ENCODE measurements at places on chromosomes 11 and 22.

DNA sequence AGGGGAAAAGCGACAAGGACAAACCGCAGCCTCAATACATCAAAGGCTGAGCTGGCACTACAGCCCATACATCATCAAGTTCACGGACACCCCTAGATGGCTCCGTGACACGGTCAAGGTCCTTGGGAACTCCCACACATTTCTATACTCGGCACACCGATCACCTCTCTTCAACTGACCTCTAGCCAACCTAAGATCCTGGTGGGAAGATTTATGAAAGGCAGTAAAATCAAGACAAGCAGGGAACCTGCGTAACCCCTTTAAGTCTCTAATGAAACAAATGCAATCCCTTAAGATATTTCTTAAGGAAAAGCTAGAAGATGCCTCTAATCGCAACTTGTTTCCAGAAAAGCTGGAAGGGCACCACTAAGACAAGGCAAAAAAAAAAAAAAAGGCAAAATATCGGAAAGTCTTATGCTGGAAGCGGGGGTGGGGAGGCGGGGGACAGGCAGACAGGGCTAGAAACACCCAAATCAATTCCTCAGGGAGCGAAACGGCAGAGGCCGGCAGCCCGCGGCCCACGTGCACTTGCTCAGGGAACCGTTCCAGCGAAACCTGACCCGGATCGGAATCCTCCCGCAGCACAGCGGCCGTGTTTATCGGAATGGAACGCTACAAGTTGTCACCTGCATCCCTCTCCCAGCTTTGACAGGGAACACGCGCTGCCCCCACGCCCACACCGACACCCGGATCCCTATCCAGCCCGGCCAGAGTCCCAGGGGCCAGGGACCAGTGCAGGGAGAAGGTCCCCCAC is 1.4 kb downstream of the ARHGAP20 start:
- no peak for DNase-seq

DNA sequence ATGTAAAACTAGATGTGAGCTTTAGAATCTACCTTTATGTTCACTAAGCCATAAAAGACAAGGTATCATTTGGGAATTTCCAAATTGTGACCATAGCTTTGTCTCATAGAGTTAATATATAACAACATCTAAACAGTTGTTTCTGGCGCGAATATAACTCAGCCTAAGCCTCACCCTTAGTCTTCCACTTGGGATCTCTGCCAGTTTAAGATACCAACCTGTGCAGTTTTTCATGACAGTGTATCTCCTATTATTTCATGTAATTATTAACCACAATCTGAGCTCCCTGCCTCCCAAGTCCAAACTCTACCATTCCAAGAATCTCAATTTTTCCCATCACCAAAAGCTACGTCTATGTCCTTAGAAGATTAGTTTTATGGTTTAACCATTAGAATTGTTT is 572.5 kb upstream of the ISX start:
- DNase-seq = no peak

DNA sequence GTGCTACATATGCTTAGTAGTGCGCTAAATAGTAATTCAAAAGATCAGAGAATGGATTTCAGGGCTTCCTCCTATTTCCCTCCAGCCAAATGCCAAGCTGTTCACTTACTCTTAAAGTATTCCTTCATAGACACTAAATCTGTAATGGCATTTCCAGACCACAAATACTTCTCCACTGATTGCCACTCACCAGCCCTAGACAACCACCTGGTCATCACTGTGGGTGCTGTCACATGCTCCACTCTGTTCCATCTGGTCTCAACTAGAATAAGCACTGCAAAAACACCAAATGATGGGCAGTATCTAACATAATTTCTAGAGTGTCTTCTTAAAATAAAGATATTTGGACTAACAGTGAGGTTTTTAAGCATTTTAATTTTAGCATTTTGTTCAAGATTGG is 341.3 kb downstream of the AASDHPPT start:
- DNase-seq = no peak

DNA sequence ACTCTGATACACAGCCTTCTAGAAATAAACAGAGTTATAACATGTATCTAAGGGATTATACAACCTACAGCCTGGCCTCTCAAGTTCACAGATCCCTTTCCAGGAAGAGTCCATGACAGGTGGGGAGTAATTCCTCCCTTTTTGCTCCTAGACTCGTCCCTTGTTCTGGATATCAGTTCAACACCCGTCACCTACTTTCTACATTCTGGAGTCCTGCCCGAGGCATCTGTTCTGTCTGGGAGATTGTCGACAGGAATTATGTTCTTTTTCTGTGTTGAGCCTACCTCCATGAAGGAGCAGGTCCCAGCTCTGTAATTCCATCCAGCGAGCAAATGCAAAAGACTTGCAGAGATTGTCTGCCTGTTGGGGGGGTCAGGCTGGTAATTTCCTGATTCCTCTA is 224.6 kb upstream of the NTM start:
- DNase-seq = no peak

DNA sequence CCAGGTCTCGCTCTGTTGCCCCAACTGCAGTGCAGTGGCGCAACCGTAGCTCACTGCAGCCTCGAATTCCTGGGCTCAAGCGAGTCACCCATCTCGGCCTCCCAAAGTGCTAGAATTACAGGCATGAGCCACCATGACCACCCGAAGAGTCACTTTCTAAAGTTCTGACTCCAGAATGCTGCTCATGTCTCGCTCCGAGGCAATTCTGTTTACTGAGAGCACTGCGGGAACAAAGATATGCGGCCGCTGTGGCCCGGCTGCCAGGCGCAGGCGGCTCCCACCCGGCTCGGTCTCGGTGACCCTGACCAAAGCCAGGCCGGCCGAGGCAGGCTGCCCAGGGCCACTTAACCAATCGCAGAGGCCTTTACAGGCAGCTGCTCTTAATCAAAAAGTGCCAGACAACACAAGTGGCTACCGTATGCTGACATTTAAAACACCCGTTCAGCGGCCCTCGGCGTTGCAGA is 78.7 kb downstream of the PHF21B start:
- no peak for DNase-seq

- DNase-seq = no peak
These were observed 12.6 kb downstream of the LMO1 start for GRCh38 chr11:8250981-8251615.

GRCh38 chr11:131418189-131418588 is 47.8 kb downstream of the NTM start:
- DNase-seq = no peak

GRCh38 chr22:45001653-45002052 is 8.2 kb downstream of the PHF21B start:
- no peak for DNase-seq

- no peak for DNase-seq
These were observed 50.8 kb downstream of the BUD13 start for GRCh38 chr11:116721988-116722387.

DNA sequence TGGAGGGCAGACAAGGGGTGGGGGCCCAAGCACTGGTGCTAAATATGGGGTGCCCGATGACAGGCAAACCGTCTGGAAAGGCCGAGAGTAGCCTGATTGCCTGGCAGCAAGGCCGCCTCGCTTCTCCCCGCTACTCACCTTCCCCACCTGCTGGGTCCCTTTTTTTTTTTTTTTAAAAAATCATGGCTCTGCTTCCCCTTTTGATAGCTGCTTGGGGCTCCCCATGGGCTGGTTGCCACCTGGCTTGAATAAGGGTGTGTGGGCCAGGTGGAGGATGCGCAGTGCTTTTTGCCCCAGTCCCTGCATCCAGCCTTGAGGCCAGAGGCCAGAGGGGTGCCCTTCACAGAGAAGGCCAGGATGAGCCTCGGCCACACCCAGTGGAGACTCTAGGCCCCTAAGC is 112.0 kb downstream of the ST3GAL4 start:
- DNase-seq = no peak

DNA sequence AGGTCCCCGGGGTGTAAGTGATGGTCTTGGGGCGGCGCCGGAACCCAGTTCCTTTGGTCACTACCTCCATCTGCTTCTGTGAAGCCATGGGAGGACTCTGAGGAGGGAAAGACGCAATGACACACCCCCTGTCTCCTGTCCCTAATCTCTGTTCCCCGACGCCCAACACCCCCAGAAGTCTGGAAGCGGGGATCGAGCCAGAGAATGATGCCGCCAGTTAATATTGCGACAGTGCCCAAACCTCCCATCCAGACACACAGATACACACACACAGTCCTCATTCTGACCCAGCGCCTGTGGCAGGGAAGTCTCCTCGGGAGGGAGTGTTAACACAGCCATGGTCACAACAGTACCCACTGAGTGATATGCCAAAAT is 352 bp downstream of the C22orf23 start:
- no peak for DNase-seq

DNA sequence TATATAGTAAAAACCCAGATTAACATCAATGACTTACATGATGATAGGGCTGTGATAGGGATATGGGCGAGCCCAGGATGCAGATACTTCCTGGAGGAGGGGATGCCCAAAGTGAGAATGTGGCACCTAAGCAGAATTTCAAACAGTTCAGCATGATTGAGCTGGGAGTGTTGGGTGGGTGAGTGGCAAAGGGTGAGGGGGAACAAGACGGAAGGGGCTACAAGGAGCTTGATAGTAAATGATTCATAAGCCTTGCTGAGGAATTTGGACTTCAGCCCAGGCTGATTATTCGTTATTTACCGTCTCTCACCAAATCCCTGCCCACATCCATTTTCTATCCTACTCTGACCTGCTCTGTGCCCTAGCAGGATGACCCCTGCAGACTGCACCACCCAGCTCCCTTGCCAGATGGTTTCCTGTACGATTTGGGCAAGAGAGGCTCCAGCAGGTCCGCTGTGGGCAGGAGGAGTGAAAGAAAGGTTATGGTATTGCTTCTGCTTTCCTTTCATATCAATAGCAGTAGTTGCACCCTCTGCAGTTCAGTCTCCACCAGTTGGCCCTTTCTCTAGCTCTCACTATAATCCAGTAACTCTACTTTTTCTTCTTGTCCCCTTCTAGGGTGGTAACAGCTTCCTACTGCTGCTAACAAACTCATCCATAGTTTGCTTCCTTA is 30.3 kb upstream of the SIK2 start:
- DNase-seq = peak; percentile 48

DNA sequence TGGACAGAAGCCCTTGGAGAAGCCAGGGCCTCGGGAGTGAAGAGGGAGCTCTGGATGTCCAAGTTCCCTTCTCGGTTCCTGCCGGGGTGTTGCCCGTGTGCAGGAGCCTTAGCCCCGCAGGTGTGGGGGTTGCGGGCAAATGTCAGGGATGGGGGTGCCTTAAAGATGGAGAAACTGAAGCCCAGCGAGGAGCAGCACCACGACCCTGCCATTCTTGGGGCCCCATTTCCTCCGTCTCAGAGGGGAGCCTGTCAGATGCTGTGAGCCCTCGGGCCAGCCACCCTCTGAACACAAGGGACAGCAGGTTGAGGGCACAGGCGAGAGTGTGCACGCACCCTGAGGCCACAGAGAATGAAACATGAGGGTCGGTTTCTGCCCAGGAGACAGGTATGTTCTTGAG is 6.3 kb downstream of the OSBPL5 start:
- no peak for DNase-seq

GRCh38 chr22:45934659-45935341 is 42.2 kb downstream of the WNT7B start:
- DNase-seq = no peak

DNA sequence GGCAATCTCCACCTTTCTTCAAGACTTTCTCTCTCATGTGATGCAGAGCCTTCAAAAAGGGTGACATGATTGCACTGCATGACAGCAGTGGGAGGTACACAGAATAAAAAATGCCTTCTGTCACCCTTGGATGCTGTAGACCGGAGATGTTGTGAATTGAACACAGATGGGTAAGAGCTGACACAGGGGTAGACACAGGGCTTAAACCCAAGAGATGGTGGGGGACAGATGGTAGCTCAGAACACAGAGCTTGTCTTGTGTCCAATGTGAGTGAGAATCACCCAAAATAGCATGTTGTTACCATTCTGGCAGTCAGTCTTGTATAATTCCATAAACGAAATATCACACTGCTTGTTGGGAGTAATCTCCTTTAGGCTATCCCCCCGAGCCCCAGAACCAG is 69.9 kb downstream of the JRKL start:
- no peak for DNase-seq

DNA sequence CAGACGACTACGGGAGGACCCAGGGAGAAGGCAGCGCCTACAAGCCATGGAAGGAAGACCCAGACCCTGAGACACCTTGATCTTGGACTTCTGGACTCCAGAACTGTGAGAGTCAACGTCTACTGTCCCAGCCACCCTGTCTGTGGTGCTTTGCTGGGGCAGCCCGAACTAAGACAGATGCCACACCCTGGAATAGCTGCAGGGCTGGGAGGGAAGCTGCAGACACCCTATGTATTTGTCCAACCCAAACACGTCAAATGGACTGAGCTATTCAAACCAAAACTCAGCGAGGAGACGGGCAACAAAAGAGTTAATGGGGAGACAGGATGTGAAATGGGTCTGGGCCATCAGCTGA is 169.3 kb downstream of the CTTN start:
- DNase-seq = no peak

DNA sequence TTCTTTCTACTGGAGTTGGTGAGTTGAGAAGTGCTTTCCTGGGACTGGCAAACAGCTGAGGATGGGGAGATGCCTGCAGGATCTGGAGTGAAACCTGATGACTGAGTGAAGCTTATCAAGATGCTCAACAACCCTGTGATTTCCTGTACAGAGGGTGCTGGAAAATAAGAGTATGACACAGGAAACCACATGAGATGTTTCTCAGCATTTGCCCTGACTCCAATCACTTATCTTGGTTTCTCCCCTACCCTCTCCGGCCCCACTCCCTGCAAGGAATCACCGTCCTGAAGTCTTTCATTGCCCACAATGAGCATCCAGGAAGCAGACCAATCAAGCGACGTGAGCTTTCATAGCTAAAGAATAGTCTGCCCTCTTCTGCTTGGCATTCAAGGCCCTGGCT is at the start of gene MRGPRX2:
TSS of gene MRGPRX2 (minus strand) at position 89 of the 400 bp plus-strand sequence. CDS start 4,315 bp downstream, outside the sequence.
- DNase-seq = no peak

DNA sequence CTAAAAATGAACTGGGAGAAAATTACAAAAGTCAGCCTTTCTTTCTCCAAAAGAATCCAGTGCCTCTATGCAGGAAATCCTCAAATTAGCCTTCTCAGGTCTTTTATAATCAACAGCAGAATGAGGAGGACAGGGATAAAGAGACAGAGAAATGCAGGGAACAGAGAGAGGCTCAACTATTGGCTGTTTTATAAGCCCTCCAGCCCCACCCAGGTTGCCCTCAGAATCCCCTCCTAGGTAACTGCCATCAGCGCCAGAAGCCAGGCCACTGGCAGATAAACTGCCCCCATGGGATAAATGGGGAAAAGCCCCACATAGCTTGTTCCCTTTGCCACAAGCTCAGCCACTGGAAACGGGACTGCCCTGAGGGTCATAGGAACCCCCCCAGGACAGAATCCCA is 10.9 kb upstream of the HMOX1 start:
- no peak for DNase-seq

GRCh38 chr11:20363149-20363499 is 390 bp upstream of the HTATIP2 start:
- DNase-seq = no peak

DNA sequence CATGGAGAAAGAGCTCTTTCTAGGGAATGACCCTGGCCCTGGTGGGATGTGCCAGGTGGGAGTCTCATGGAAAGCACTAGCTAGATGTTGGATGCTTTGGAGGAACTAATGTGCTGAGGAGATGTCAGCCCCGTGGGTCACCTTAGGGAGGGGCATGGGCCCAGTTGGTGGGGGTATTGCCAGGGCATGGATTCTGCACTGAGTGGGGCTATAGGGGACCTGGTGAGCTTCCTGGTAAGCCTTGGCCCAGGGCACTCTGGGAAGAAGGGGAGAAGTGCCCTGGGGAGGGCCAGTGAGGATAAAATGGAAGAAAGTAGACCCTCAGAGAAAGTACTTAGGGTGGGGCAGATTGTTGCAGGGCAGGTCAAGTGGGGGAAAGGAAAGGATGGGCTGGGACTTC is 65.2 kb upstream of the SORL1-AS1 start:
- no peak for DNase-seq
